Astrocyte (in vitro differentiated cells and primary cell): ENCODE measurements at places on chromosomes 2 and 18.

DNA sequence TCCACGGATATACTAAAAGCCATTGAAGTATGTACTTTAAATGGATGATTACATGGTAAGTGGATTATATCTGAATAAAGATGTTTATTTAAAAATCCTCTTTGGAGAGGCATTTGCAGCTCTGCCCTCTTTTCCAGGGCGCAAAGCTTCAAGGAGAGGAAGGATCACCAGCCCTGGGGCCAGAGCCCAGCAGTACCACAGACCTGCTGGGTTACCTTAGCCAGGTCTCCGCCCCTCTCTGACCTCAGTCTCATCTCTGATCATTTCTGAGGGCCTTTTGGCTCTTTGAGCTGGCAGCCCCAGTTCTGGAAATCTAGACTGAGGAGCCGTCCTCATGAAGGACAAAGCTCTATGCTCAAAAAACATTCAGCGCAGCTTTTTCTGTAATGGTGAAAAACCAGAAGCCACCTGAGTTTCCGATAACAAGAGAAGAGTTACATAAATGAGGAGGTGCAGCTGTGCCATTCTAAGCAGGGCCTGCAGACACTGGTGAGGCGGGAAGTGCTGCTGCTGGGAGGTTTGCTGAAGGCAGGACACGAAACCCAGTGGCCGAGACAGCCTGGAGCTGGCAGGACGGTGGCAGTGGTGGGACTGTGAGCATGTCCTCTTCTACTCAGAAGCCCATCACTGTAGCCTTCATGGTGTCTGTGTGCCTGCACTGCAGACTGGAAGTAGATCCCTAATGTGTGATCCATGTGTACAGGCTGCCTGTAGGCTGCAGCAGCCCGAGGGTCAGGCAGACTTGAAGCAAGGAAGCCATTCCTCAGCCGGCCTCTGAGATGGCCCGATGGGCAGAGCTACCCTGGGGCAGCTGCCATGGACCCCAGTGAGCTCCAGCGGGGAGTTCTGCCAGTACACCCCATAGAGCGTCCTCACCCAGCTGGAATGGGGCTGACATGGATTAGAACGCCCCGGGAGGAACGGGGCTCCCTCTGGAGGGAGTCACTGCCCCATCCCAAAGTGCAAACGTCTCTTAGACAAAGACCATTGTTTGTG lies 27.7 kb downstream of the ADRA2B start:
- DNase-seq = no peak

GRCh38 chr2:56889738-56890137 lies 705.9 kb downstream of the CCDC85A start:
- no peak for DNase-seq

DNA sequence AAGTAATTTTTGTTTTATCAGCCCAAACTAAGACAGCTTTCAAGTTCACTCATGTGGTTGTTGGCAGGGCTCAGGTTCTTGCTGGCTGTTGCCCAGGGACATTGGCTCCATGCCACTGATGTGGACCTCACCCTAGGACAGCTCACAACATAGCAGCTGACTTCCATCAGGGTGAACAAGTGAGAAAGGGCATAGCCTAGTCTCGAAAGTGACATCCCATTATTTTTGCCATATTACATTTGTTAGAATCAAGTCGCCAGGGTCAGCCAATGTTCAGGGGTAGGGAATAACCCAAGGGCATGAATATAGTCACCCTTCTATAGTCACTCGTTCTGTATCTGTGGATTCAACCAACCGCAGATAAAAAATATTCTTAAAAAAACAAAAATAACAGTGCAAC lies 10.7 kb upstream of the CWC22 start:
- peak; percentile 23 for DNase-seq

- no peak for DNase-seq
Observed at GRCh38 chr2:15942711-15943345, 2.5 kb downstream of the MYCN start.

DNA sequence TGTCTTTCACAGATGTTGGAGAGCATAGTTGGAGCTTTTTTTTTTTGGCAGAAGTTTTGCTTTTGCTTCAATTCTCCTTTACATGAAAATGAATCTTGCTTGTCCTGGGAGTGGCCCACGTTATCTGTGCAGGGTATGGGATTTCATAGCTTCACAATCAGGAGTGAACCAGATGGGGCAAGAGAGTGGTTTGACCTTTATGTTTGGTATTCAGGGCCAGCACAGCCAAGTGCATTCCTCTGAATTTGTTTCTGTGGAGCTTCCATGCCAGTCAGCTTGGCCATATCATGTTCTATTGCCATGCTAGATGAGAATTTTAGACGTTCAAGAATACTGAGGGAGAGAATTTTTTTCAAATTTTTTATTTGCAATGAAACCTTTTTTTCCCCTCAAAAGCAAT lies 116.6 kb downstream of the PRPF40A start:
- peak; percentile 39 for DNase-seq

GRCh38 chr18:25284861-25285550 lies 67.0 kb downstream of the ZNF521 start:
- DNase-seq = peak; percentile 14
